ENCODE measurements at places on chromosomes 12 and 14. TPM values are rescaled to one million over a fixed set of nuclear protein-coding genes. Genes with fewer than 3 reads are reported as not detected.

- H3K36me3 ChIP-seq = no peaks in the 10 kb centered on the region
- H3K4me1 ChIP-seq = no peaks in the 10 kb centered on the region
- no peak overlapping the region for H3K4me3 ChIP-seq
- H3K27ac ChIP-seq = no peak overlapping the region
- no peaks in the 10 kb centered on the region for H3K27me3 ChIP-seq
Observed at GRCh38 chr12:123886931-123887582, 85.6 kb downstream of the CCDC92 start.

RNASE7 gene
- total RNA-seq = 0.16 TPM

CCDC196 gene
- 1.3 TPM for total RNA-seq

SLC7A7 gene
- total RNA-seq = 7.0 TPM

RTN1 gene
- 0.84 TPM for total RNA-seq

All from colonic mucosa (tissue), 4 donors.